ENCODE measurements at places on chromosomes 1 and 21.
A peak's percentile ranks its signal among the peaks of the same experiment; 100 is the strongest.

GRCh38 chr1:231192620-231193163 is 30.8 kb downstream of the TRIM67 start:
- peak; percentile 30 for DNase-seq

- DNase-seq: no peak
These were observed 170.9 kb upstream of the IVNS1ABP start for GRCh38 chr1:185487936-185488335.

DNA sequence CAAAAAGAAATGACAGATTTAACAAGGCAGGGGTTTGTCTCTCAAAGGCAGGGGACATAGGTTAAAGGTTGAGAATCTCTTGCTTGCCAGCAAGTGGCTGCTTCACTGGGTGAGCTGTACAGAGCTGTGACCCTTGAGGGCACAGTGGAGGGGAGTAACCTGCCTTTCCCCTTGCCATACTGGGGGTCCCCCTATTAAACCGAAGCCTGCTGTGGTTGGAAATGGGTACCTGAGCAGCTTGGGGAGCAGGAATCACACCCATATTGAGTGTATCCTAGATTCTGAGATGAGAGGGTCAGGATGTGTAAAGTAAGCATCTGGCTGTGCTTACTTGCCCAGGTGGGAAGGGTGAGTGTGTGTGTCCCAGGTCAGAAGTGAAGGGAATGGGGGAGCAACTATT is 31.8 kb downstream of the WNT4 start:
- no peak for DNase-seq

DNA sequence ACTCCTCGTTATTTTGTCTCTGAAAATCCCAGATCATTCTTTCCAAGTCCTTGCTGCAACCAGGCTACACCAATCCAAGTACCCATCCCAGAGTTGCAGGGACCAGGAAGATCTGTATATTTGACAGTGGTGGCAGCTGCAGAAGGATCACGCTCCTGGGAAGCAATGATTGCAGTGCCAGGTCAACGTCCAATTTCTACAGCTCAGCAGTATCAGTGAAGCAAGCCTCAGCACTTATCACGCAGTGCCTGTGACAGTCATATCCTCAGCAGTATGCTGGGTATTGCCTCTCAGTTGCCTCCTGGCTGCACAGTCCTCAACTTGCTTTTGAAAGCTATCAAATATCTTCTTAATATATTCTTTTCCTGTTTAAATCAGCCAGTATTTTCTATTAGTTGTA is 66.7 kb downstream of the BARHL2 start:
- no peak for DNase-seq

DNA sequence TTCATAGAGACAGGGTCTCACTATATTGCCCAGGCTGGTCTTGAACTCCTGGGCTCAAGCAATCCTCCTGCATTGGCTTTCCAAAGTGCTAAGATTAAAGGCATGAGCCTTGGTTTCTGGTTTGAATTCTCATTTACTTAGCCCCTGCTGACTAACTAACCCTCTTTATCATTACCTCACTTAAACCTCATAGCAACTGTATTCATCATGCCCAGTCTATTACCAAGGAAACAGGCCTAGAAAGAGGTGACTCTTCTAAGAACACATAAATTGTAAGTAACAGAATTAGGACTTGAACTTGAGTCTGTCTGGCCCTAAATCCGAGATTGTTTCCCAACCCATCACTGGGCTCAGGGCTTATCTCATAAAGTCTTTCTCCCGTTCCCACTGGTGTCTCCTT is 44.2 kb downstream of the TMEM53 start:
- no peak for DNase-seq

DNA sequence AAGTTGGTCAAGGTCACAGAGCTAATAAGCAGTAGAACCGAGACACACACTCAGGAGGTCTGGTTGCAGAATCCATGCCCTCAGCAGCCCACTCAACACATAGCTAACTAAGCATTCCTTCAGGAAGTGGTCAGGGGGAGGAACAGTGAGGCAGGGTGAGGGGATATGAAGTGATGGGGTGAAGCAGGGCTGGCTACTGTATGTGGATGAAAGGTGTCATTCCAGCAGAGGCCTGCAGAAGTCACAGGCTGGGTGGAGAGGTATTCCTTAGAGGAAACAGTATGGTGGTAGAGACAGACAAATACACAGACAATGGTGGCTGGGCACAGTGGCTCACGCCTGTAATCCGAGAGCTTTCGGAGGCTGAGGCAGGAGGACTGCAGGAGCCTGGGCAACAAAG is 14.1 kb downstream of the TMCO4 start:
- DNase-seq: no peak

DNA sequence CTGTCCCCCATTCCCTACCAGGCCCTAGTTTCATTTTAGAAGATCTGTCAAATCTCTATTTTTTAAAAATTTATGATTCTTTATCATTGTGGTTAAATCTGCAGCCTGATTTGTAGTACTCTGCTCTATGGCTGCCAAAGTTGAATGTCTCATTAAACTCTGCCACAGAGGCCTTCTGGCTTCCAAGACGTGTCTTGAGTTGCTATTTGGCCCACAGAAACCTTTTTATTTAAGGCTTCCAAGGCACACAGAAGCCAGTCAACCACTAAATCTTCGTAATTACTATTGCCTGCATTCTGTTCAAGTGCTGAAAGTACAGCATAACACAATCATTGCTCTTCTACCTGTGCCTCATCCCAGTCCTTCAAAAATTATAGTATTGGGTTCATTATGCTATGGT is 971.0 kb downstream of the NCAM2 start:
- DNase-seq: peak; percentile 85

Data from NCI-H446 (cell line).